Activated CD4-positive, alpha-beta T cell treated with anti-CD3 and anti-CD28 coated beads, Interleukin-2, amount 10 ng/mL, durations not matched to agents 7 days and 5 days (primary cell): ENCODE measurements at places on chromosomes 7 and 10.

- no peak overlapping the region for H3K27ac ChIP-seq
- H3K4me1 ChIP-seq: peaks cover 7% of the 10 kb centered on the region
- no peak overlapping the region for H3K4me3 ChIP-seq
- no peaks in the 10 kb centered on the region for H3K36me3 ChIP-seq
- no peak for DNase-seq
These were observed 64.2 kb upstream of the PITRM1 start for GRCh38 chr10:3236644-3237404.

DNA sequence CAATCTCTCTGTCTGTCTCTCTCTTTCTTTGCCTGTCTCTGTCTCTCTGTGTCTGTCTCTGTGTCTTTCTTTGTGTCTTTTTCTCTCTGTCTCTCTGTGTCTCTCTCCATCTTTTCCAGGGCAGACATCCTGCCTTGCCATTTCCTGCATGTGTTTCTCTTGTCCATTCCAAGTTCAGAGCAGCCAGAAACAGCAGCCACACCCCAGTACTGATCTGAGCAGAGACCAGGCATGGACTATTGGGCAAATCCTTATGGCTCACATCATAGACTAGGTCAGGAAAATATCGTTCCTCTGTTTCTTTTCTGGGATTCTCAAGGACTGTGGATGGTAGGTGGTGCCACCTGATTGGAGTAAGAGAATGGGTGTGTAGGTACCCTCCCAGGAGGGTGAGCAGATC is 95.8 kb downstream of the RAMP3 start:
- H3K4me1 ChIP-seq: no peaks in the 10 kb centered on the region
- no peaks in the 10 kb centered on the region for H3K36me3 ChIP-seq
- DNase-seq: no peak

DNA sequence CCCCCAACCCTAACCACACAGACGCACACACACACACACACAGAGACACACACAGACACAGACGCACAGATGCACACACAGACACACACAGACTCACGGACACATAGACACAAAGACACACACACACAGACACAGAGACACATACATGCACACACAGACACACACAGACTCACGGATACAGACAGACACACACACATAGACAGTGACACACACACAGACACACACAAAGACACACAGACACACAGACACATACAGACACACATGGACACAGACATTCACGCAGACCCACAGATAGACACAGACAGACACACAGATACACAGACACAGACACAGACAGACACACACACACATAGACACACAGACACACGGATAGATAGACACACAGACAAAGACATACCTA is 2.1 kb downstream of the CALML5 start:
- H3K4me1 ChIP-seq: no peaks in the 10 kb centered on the region
- no peak for DNase-seq
- no peaks in the 10 kb centered on the region for H3K36me3 ChIP-seq
- no peak overlapping the region for H3K27ac ChIP-seq
- peaks cover 9% of the 10 kb centered on the region for H3K27me3 ChIP-seq
- no peak overlapping the region for H3K4me3 ChIP-seq

GRCh38 chr10:119520283-119520682 is 22.2 kb downstream of the RGS10 start:
- DNase-seq: no peak
- no peak overlapping the region for H3K27ac ChIP-seq
- no peak overlapping the region for H3K4me3 ChIP-seq
- H3K27me3 ChIP-seq: no peaks in the 10 kb centered on the region

GRCh38 chr10:123624086-123624485 is 42.1 kb upstream of the GPR26 start:
- H3K27ac ChIP-seq: no peak overlapping the region
- H3K4me1 ChIP-seq: no peaks in the 10 kb centered on the region
- DNase-seq: no peak
- H3K36me3 ChIP-seq: no peaks in the 10 kb centered on the region
- no peak overlapping the region for H3K4me3 ChIP-seq

- peaks cover 42% of the 10 kb centered on the region for H3K4me1 ChIP-seq
- H3K4me3 ChIP-seq: peak overlapping the region; percentile 96
- peak; percentile 59 for DNase-seq
- peaks cover 50% of the 10 kb centered on the region for H3K36me3 ChIP-seq
- H3K27ac ChIP-seq: peak overlapping the region; percentile 100
- no peaks in the 10 kb centered on the region for H3K27me3 ChIP-seq
These were observed 1.8 kb downstream of the HNRNPF start for GRCh38 chr10:43407148-43407575.

- peaks cover 5% of the 10 kb centered on the region for H3K27me3 ChIP-seq
- H3K4me3 ChIP-seq: no peak overlapping the region
- no peak overlapping the region for H3K27ac ChIP-seq
These were observed 100.0 kb upstream of the KCNMA1 start for GRCh38 chr10:77737608-77738007.
